ENCODE measurements at places on chromosomes 2 and 18. TPM values are rescaled to one million over a fixed set of nuclear protein-coding genes. Genes with fewer than 3 reads are reported as not detected.

DNA sequence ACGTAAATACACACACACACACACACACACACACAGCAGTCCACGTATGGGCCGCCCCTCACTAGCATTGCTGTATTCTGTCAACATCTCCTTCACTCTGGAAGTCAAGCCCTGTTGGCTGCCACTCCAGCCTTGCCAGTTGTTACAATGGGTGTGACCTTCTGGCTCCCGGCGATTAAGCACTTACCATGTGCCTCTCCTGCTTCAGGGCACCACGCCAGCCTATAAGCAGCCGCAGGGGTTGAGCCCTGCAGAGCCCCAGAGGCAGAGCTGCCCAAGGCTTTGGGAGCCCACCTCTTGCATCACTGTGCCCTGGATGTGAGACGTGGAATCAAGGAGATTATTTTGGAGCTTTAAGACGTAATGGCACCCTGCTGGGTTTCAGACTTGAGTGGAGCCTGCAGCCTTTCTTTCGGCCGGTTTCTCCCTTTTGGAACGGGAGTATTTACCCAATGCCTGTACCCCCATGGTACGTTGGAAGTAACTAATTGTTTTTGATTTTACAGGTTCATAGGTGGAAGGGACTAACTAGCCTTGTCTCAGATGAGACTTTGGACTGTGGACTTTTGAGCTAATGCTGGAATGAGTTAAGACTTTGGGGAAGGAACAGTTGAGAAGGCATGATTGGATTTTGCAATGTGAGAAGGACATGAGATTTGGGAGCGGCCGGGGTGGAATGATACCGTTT, 54.5 kb upstream of the ROCK2 start:
- no peaks in the 10 kb centered on the region for H3K27me3 ChIP-seq
- peaks cover 7% of the 10 kb centered on the region for H3K4me1 ChIP-seq
- H3K27ac ChIP-seq: no peak overlapping the region
- H3K36me3 ChIP-seq: no peaks in the 10 kb centered on the region
- peak; percentile 83 for DNase-seq

- no peaks in the 10 kb centered on the region for H3K27me3 ChIP-seq
- peaks cover 94% of the 10 kb centered on the region for H3K36me3 ChIP-seq
- no peak overlapping the region for H3K27ac ChIP-seq
Measured at GRCh38 chr2:216426166-216426777, 14.0 kb downstream of the SMARCAL1 start.

GRCh38 chr2:201105759-201106158, 10.2 kb upstream of the CFLAR start:
- H3K4me1 ChIP-seq: no peaks in the 10 kb centered on the region
- H3K36me3 ChIP-seq: no peaks in the 10 kb centered on the region
- no peak overlapping the region for H3K4me3 ChIP-seq
- DNase-seq: no peak

DNA sequence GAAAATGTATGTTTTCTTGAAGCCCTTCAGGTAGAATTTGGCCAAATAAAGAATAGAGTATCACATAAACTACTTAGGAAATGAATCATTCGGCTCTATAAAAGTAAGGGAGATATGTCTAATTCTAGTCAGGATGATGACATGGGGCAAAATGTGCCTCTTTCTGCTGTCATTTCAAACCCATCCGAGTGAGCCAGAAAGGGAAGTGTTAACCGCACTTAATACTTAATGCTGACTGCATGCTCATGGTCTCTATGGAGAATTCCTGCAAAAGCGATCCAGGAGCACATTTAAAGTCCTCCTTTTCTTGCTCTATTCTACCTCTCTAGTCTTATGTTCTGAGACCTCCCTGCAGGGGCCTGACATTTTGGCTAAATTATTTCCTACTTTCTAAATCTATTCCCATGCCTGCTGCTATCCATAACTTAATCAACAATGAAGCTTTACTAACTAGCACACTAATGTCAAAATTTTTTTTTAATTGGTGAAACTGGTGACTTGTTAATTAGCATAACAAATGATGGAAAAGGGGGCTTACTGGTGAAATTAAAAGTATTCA, 127.4 kb downstream of the CDC42EP3 start:
- no peak for DNase-seq
- no peaks in the 10 kb centered on the region for H3K27me3 ChIP-seq
- no peak overlapping the region for H3K27ac ChIP-seq
- no peaks in the 10 kb centered on the region for H3K36me3 ChIP-seq
- no peak overlapping the region for H3K4me3 ChIP-seq

DNA sequence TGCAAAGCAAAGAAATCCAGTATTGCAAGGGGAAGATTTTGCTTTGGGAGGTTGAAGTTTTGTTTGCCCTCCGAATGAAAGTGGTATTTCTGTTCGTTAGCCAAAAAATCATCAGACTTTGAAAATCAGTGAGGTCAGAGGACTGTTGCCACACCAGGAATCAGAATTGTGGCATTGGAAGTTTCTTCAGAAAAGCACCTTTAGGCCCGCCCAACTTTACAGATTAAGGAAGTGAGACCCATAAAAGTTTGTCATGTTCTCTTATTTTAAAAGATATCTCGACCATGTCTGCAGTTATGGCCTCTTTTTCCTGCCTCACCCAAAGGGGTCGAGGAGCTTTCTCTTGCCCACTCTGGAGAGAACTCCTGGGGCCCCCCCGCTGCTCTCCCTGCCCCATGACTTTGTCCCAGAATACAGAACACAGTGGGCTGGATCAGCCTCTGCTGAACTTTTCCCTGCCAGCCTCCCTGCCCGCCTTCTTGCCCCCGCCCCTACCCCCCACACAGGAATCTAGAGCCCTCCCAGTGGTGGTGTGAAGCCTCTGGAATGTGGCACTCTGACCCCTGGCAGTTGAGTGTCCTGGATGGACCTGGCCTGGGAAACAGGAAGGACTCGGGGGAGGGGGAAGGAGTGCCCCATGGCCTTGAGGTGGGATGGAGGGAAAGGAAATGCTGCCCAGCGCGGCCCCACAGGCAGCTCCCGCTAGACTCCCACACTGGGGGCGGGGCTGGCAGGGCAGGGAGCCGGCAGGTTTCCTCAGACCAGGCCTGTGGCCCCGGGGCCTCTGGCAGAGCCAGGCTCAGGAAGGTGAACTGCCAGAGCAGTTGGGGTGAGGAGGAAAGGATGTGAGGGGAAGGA, 25.3 kb downstream of the CRIM1 start:
- H3K4me1 ChIP-seq: peaks cover 46% of the 10 kb centered on the region
- H3K4me3 ChIP-seq: no peak overlapping the region
- no peaks in the 10 kb centered on the region for H3K27me3 ChIP-seq
- peak; percentile 55 for DNase-seq

Gene TMEM37
- 21.7 TPM for total RNA-seq
